Stimulated activated CD4-positive, alpha-beta T cell treated with anti-CD3 and anti-CD28 coated beads, Interleukin-1b, Interleukin-23, amount 100 ng/mL, for 24 hours (primary cell): ENCODE measurements at places on chromosomes 6 and 20.

DNA sequence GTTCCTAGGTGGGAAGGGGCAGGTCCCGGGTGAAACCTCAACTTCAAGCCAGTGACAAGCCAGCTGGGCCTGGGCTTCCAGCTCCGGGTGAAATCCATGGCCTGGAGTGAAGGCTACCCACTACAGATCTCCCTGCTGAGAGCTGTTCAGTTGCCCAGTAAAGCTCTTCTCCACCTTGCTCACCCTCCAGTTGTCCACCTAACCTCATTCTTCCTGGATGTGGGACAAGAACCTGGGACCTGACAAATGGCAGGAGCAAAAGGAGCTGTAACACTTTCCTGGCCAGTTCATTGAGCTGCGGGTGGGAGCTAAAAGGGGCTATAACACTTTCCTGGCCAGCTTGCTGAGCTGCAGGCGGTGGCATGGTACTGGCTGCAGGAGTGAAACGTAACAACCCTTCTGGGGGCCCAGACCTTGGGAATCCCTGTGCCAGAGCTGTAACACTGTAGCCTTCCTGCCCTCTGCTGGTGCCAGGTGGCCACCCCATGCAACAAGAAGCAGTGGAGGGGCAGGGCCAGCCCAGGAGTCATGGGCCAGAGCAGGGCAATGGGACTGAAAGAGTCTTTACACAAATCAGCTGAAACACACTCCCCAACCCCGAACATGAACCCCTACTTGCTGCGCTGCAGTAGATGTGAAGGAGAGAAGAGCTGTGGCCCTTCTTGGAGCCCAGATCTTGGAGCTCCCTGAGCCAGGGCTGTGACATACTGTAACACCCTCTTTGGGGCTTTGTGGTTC is 3.6 kb upstream of the HINT3 start:
- DNase-seq, result no peak

DNA sequence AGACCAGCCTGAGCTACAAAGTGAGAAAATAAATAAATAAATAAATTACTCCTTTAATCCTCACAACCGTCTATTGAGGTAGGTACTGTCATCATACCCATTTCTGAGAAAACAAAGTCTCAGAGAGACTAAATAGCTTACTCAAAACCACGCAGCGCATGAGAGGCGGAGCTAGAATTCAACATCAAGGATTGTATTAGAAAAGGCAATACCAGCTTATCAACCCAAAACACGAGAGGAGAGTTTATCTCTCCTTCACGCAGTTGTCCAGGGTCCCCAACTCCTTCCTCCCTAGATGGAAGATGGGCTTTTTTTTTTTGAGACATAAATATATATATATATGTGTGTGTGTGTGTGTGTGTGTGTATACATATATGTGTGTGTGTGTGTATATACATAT is 12.2 kb downstream of the HNF4A start:
- no peak for DNase-seq

GRCh38 chr20:4082406-4083097 is 67.2 kb upstream of the RNF24 start:
- DNase-seq, result peak; percentile 14

DNA sequence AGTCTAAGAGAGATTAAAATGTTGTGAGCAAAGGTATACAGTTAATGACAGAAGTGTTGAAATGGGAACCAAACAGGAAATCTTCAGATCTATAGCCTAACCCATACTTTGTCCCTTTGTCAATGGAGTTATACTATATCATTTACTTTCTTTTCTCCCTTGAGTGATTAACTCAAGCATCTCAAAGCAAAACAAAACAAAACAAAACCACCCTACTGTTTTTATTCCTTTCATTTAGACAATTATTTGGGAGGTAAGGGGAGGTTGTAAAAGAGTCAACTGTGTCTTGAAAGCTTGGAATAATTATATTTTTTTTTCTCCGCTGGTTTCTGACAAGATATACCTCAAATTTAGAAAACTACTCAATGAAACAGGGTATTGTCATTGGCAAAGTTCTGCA is 139.8 kb upstream of the HMGN3 start:
- no peak for DNase-seq

GRCh38 chr20:20017844-20018185 is 653 bp downstream of the NAA20 start:
- DNase-seq, result no peak

DNA sequence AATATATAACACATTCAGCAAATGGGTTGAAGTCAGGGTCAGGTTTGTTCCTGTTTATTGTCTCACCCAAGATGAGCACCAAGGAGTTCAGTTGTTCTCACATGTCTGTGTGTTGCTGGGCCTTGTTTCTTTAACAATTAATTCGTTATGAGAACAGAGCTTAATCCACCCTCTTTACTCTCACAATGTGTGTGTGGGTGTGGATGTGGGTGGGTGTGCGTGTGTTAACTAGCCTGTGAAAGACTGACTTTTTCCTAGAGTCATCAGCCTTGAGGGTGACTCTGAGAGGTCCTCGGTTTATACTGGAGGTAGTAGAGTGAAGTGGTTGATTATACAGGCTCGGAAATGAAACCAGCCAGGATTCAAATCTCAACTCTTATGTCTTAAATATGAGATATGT is 672.1 kb downstream of the MAFB start:
- no peak for DNase-seq

DNA sequence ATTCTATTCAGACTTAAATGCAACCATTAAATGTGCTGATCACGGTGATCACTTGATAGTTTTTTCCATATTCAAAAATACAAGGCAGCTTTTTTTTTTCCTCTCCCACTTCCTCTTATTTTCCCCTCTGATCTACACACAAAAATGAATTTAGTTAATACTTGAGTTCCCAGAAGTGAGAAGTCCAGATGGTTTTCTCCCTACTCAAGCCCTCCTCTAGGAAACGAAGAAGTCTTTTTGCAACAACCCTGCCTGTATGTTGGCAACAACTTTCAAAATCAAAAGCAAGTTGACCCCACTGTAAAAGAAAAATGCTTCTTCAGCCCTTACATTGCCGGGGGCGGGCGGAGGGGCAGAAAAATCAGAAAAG is 24.3 kb downstream of the ARHGAP18 start:
- no peak for DNase-seq

DNA sequence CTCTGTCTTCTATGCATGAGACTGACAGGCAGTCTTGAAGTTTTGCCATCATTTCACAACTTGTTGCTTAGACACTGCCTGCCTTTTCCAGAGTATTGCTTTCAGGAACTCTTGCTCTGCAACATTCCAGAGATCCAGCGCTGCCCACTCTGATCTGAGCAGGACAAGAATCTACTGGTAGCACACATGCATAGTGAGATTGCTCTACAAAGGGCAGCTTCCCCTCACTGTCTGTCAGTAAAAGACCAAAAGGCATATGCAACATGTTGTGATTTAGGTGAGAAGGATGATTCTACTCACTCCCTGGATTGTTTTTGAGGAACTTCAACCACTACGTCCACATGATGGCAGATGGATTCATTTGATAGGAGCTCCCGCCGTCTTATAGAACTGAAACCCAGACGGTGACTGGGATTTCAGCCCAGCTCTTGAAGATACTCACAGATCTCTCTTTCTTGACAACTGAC is 259.1 kb downstream of the ARID1B start:
- no peak for DNase-seq
